ENCODE measurements at places on chromosomes 12 and 14.

DNA sequence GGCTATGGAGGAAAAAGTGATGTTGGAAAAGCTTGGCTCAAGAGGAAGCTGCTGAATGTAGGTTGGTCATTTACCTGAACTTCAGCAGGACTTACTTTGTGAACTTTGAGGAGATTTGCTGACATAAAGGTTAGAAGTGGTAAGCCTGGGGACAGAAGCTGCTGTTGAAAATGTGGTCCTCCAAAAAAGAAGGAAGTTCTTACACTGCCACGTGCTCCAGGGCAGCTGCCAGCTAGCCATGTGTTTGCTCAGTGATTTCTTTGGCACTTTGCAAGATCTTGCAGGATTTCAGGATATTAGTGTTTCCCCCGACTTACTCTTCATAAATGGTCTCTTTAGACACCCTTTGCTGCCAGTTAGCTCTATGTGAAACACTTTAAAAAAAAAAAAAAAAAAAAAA, 14.8 kb upstream of the DYRK2 start:
- DNase-seq = no peak

- no peak for DNase-seq
Measured at GRCh38 chr12:62684570-62685295, 218.1 kb downstream of the MON2 start.

DNA sequence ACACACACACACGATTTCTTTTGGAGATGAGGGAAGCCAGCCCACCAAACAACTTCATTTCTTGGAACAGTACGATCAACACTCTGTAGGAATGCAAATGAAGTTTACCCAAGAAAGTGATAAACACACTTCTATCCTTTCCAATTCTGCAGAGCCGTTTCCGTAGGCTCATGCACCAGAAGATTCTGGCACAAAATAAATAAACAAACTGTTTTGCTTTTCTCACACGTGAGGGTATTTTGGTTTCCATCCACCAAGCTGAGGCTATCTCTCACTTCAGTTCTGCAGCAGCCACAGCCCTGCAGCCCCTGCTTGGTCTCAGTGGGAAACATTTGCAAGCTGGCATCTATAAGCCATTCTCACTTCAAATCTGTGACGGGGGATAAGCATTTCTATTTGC, 15.3 kb upstream of the TSPAN11 start:
- no peak for DNase-seq

DNA sequence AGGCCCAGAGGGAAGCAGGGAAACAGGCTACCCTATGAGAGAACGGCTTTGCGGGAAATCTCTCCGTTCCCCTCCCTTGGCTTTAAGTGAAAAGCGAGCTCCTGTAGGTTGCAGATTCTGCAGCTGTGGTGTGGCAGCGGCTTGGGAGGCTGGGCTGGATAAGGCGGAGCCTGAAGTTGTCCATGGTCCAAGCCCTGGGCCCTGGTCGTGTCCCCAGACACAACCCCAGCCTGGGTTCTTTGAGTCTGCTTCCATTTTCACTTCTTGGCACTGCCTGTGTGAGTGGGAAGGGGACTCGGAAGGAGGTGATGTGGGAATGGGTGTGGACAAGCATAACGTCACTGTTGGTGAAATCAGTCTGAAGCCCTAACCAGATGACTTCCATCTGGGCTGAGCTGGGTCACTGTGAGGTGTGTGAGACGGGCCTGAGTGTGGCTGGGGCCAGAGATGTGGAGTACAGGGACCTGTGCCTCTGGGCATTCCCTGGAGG, 43.0 kb upstream of the CTDSP2 start:
- no peak for DNase-seq

GRCh38 chr14:37590428-37591139, 4.5 kb downstream of the FOXA1 start:
- no peak for DNase-seq

GRCh38 chr14:70454731-70455130, 2.8 kb downstream of the ADAM21 start:
- DNase-seq = no peak

- DNase-seq = no peak
Measured at GRCh38 chr12:111457577-111457976, 51.9 kb downstream of the SH2B3 start.

- no peak for DNase-seq
Measured at GRCh38 chr12:19034937-19035336, 94.6 kb upstream of the PLEKHA5 start.

- DNase-seq = no peak
Measured at GRCh38 chr12:7681535-7681934, 14.0 kb downstream of the GDF3 start.

GRCh38 chr14:92555465-92556111, 42.0 kb downstream of the RIN3 start:
- no peak for DNase-seq

DNA sequence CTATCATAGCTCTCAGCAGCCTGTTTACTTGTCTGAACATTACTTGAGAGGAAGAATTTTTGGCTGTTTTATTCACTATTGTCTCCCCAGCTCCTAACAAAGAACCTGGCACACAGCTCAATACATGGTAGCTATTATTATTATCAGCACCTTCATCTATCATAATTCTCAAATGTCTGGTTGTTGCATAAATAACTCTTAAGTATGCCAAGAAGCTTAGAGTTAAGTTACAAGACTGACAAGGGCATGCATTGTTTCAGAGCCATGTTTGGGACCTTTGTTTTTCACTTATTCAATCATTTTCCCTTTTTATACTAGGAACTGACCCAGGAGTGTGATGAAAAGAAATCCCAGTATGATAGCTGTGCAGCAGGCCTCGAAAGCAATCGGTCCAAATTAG, 77.5 kb upstream of the ATP2A2 start:
- DNase-seq = no peak

DNA sequence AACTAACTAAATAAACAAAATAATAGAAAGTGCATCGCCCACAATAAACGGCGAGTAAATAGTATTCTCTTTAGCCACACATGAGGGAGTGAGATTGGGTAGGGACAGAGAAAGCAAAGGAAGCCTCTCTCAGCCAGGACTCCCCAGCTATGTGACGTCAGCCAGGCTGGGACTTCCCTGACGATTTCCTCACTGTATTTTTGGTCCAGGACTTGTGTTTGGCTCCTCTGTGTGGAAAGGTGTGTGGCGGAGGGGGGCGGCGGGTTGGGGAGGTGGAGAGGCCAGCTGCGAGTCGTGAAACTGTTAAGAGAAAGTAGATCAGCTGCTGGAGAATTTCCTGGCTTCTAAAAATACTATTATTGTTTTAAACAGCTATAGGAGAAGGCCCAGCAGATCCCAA, 1124.6 kb downstream of the AACS start:
- DNase-seq = no peak

GRCh38 chr12:91098941-91099340, 12.4 kb downstream of the LUM start:
- DNase-seq = peak; percentile 74

DNA sequence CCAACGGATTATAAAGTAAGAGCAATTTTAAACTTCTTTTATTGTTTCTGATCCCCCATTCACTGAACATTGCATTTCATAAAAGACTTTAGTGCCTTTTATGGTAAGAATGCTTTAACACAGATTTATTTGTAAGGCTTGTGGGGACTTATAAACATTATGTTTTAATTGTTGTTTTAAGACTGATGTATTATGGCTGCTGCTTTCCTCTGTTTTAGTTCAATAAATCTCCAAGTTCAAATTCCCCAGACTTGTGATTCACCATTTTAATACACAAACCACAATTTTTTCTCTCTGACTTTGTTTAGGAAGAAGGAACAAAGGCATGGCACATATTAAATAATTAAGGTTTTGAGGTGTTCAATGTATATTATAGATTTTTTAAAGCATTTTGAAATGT, 753.3 kb downstream of the SLC6A15 start:
- no peak for DNase-seq

GRCh38 chr14:72518809-72519377, 375.0 kb downstream of the DPF3 start:
- no peak for DNase-seq

DNA sequence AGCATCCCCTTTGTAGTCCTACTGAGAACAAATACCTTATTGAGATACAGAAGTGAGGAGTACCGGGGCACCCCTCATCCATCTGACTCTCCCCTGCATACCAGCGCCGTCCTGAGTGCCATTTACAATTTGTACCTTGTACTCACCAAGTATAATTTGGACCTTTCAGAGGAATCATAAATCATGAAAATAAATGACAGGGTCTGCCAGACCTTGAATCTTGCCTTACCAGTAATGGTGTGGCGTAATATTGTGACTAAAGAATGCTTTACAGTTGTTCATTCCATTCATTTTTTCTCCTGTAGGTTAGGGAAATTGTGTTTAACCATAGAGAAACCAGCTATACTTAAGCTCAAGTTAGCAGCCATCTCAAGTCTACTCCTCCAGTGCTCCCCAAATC, 243.7 kb upstream of the RGS6 start:
- no peak for DNase-seq

GRCh38 chr12:27186022-27186839, 57.9 kb upstream of the STK38L start:
- no peak for DNase-seq

- peak; percentile 23 for DNase-seq
Measured at GRCh38 chr12:95574799-95575452, 23.6 kb upstream of the USP44 start.

DNA sequence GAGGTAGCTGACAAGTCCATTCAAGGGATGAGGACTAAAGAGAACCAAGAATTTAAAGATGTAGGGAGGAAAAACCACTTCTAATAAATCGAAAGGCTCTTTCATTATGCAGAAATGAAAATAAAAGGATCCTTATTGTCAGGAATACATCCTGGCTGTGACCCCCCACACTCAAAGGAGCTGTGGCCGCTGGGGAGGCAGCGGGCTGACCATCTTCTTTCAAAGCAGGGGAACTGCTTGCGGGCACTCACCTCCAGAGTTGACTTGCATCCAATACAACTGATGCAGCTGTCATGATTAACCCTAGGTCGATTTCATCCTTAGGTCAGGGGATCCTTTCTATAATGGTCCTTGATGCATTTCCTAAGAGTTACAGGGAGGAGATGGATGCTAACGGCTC, 35.3 kb downstream of the TRAFD1 start:
- no peak for DNase-seq

DNA sequence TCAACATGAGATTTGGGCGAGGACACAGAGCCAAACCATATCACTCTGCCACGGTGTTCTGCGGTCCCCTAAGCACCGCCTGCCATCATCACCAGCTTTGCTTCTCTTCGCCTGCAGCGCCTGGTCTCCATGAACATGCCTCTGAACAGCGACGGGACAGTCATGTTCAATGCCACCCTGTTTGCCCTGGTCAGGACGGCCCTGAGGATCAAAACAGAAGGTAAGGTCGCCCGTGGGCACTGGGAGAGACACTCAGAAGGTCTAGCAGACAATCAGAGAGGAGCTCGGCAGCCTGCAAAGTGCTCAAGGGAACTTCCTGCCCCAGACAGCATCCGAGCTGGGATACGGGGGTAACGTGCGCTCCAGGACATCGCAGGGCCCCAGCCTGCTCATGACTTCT, 126.0 kb upstream of the FKBP4 start:
- no peak for DNase-seq

GRCh38 chr14:36659010-36659821, 2.4 kb upstream of the PAX9 start:
- no peak for DNase-seq

GRCh38 chr12:12028668-12029402, 41.9 kb upstream of the BCL2L14 start:
- DNase-seq = no peak

DNA sequence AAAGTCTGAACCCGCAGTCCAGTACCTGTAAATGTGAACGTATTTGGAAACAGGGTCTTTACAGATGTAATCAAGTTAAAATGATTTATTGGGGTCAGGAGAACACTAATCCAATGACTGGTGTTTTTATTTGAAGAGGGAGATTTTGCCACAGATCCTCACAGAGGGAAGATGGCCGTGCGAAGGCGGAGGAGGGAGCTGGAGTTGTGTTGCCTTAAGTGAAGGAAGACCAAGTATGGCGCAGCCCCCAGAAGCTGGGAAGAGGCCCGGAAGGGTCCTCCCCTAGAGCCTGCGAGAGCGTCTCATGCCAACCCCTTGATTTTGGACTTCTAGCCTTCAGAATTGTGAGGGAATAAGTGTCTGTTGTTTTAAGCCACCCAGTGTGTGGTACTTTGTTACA, 102.8 kb upstream of the NUDT4 start:
- DNase-seq = no peak

DNA sequence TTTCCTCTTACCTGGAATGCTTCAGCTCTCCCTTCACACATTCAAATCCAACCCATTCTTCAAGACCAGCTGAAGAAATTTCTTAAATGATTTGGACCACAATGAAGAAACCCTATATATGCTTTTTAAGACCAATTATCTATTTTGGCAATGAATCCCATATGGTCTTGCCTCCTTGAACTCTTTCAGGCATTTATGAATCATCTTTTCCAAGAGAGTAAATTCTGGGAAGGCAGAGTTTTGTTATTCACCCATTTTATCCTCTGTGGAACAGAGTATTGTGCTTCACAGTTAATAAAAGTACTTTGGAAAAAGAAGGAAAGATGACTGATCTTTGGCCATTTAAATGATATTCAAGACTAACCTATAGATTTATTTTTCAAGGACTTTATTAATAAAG, 14.0 kb downstream of the GIT2 start:
- DNase-seq = no peak

- DNase-seq = no peak
Measured at GRCh38 chr12:84960918-84961317, 48.3 kb upstream of the SLC6A15 start.

DNA sequence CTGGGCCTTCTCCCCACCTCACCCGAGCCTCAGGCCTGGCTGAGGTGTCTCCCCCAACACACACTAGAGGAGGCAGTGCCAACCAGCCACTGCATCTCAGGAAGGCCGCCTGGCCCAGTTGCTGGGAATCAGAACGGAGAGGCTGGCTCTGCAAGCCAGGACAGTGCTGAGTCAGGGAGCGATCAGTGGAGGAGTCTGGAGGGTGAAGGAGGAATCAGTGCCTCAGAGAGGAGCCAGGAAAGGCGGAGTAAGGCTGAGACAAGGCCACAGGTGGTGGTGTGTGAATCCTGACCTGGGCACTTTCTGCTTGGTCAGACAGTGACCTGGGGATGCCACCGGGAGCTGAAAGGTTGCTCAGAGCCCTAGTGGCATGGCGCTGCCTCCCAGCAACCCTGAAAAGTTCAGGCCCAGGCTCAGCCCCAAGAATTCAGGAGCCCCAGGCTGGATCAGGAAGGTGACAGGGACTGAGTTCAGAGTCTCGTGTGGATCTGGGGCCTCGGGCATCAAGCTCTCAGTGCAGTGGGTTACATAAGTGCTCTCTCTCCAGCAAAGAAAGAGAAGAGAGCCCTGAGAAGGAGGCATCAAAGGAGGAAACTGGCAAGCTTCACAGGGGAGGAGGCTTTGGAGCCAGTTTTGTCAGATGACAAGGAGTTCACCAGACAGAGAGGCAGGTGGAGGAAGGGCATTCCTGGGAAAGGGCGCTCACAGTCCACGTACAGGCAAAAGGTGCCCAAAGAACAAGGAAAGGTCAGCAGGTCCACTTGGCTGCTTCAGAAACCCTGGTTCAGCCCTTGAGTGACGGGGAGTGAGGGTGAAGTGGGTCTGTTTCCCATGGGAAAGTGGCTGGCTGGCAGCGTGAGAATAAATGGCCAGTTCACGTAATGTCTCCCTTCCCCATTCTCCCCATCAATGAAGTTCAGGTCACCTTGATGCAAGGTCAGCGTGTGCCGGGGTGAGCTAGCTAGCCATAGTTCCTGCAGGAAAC, 87.8 kb downstream of the ZFP36L1 start:
- no peak for DNase-seq
